CD4-positive, alpha-beta memory T cell (primary cell): ENCODE measurements at places on chromosomes 4 and X.

DNA sequence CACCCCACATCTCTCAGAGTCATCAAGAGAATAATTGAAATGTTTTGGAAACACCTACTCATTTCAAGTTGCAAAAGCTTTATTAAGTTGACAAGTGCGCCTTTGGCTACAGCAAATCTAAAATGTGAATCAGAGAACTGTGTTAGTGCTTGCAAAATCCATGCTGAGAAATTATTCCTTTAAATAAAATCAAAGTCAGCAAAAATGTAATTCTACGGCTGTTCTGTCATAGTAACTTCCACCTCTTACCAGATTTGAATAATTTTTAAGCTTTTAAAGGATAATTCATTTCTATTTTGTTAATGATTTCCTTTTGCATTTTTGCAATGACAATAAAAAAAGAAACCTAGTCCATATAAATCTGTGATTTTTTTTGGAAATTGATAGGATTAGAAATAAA, 1779.1 kb downstream of the STIM2 start:
- H3K4me1 ChIP-seq, result no peaks in the 10 kb centered on the region
- DNase-seq, result no peak
- H3K4me3 ChIP-seq, result no peak overlapping the region
- H3K27ac ChIP-seq, result no peak overlapping the region

- H3K4me3 ChIP-seq, result no peak overlapping the region
- no peak for DNase-seq
- no peaks in the 10 kb centered on the region for H3K27me3 ChIP-seq
- no peaks in the 10 kb centered on the region for H3K4me1 ChIP-seq
- no peaks in the 10 kb centered on the region for H3K36me3 ChIP-seq
These were observed 23.9 kb downstream of the C4orf54 start for GRCh38 chr4:99633772-99634171.

GRCh38 chr4:113838460-113838859, 76.9 kb upstream of the CAMK2D start:
- no peak overlapping the region for H3K27ac ChIP-seq
- no peaks in the 10 kb centered on the region for H3K27me3 ChIP-seq
- no peak for DNase-seq
- no peak overlapping the region for H3K4me3 ChIP-seq

GRCh38 chrX:47297874-47298273, 65.1 kb downstream of the USP11 start:
- no peaks in the 10 kb centered on the region for H3K4me1 ChIP-seq
- no peak overlapping the region for H3K27ac ChIP-seq
- no peak for DNase-seq
- H3K4me3 ChIP-seq, result no peak overlapping the region
- H3K36me3 ChIP-seq, result no peaks in the 10 kb centered on the region

DNA sequence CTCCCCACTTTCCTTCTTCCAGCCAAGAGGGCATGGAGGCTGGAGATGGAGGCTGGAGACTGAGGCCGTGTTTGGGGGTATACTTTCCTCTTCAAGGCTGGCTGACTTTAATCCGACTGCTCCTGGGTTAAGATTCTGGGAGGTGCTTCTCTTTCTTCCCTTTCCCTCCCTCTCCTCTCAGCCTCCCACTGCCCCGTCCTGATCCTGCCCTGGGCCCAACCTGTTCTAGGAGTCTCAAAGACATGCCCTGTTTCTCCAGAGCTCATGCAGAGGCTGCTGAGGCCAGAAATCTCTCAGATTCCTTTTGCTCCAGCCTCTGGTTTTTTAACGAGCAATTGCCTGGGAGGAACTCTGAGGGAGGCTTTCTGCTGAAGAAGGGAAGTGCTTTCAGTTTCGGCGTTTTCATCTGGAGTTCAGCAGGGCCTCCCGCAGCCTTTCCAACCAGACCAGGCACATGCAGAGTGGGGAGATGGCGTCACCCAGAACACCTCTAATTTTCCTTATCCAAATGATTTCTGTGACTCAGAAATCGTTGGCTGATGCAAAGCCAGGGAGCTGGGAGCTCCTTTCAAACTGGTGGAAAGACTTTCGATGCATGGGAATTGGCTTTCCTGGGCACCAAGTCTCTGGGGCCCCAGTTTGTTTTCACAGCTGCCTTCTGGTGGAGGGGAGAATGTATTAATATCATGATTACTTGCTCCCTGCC, 34.5 kb upstream of the FAM9C start:
- peak overlapping the region; percentile 62 for H3K27ac ChIP-seq
- H3K4me3 ChIP-seq, result peak overlapping the region; percentile 27
- no peaks in the 10 kb centered on the region for H3K36me3 ChIP-seq
- peaks cover 100% of the 10 kb centered on the region for H3K4me1 ChIP-seq
- no peaks in the 10 kb centered on the region for H3K27me3 ChIP-seq
- DNase-seq, result no peak

GRCh38 chr4:105686571-105686970, 21.9 kb downstream of the INTS12 start:
- H3K4me1 ChIP-seq, result no peaks in the 10 kb centered on the region
- DNase-seq, result no peak
- no peak overlapping the region for H3K4me3 ChIP-seq
- no peaks in the 10 kb centered on the region for H3K27me3 ChIP-seq

- no peaks in the 10 kb centered on the region for H3K36me3 ChIP-seq
- DNase-seq, result no peak
- H3K4me3 ChIP-seq, result no peak overlapping the region
- H3K27me3 ChIP-seq, result no peaks in the 10 kb centered on the region
These were observed 1577.0 kb upstream of the TENM3 start for GRCh38 chr4:180665994-180666824.

- H3K27ac ChIP-seq, result no peak overlapping the region
- DNase-seq, result no peak
- H3K27me3 ChIP-seq, result no peaks in the 10 kb centered on the region
- H3K36me3 ChIP-seq, result no peaks in the 10 kb centered on the region
These were observed 350.1 kb downstream of the AR start for GRCh38 chrX:67893931-67894330.

DNA sequence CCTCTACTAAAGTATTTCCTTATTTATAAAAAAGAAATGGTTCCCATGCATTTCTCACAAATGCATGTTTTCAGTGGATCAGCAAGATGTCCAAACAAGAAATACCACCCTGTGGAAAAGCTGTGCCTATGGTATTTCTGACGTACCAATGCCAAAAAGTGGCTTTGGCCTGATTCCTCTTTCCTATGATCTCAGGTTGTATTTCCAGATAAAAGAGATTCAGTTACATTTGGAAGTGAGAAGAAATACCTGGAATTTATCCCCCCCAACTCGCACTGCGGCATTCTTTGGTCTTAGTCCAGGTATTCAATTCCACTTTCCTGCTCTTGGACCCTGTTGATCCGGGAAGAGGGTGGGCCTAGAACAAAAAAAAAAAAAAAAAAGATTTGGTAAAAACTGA, 815.9 kb upstream of the FRG1 start:
- H3K27ac ChIP-seq, result no peak overlapping the region
- no peak overlapping the region for H3K4me3 ChIP-seq
- H3K36me3 ChIP-seq, result no peaks in the 10 kb centered on the region
- DNase-seq, result no peak
